Omental fat pad (tissue), 4 donors: ENCODE measurements at places on chromosomes 3 and 15. TPM values are rescaled to one million over a fixed set of nuclear protein-coding genes. Genes with fewer than 3 reads are reported as not detected.

GRCh38 chr3:64417816-64418215, 192.6 kb upstream of the PRICKLE2 start:
- DNase-seq: no peak

The STT3B gene
- total RNA-seq: 101 TPM

The CASR gene
- total RNA-seq: not detected

DNA sequence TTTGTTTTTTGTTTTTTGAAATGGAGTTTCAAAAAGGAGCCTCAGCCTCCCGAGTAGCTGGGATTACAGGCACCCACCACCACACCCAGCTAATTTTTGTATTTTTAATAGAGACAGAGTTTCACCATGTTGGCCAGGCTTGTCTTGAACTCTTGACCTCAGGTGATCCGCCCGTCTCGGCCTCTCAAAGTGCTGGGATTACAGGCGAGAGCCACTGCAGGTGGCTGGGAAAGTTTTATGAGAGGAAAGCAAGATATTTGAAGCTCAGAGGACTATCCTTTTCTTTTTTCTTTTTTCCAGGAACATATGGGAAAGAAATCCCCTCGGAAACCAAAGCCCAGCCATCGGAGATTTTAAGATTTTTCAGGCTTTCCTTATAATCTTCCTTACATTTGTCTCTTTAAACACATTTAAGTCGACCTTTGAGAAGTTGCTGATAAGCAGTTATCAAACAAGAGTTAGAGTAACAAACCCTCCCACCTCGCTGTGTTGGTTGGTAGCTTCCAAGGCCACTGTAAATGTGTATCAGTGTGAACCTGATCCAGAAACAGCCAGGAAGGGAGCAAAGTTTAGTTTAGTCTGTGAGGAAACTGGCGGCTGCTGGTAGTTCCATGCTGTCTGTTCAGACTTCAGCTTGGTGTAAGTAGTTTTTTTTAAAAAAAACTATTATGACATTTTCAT, 34.5 kb upstream of the MAP3K13 start:
- DNase-seq: no peak

- no peak for DNase-seq
Measured at GRCh38 chr3:4906107-4906621, 73.1 kb upstream of the BHLHE40 start.

DNA sequence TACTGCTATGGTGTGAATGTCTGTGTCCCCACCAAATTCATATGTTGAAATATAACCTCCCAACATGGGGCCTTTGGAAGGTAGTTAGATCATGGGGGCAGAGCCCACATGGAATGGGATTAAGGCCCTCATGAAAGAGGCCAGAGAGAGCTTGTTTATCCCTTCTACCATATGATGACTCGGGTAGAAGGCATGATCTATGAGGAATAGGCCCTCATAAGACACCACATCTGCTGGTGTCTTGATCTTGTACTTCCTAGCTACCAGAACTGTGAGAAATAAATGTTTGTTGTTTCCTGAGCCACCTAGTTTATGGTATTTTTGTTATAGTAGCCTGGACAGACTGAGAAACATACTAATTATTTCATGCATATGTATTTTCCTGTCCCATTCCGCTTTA, 51.9 kb downstream of the WWTR1 start:
- DNase-seq: no peak

The PTH1R gene
- total RNA-seq: 32.3 TPM

The DCP1A gene
- 30.4 TPM for total RNA-seq

DNA sequence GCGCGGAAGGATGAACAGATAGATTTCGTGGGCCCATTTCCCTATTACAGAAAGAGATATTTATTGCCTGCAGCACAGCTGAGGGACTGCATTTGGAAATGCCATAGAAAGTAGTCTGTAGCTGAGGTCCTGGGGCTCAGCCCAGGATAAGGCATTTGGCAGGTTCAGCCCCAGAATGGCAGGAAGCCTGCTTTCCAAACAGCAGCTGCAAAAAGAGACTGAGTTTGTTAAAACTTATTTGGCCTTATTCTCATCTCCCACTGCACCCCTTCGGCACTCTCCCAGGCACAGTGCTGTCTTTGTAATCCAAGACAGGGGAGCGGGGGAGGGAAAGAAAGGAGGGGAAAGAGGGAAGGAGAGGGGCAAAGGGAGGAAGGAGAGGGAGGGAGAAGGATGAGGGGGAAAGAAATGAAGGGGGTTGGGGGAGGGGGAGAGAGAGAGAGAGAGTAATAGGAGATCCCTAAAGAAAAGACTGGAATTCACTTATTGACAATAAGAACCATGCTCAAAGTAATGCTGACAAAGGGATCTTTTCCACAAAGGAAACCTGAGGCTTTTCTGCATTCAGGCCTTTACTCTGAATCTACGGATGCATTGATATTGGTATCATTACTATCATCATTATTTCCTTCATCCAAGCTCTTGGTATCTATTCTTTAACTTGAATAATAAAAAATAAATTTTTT, 94.0 kb upstream of the LRRN1 start:
- DNase-seq: no peak

The GP9 gene
- not detected for total RNA-seq

The CHRNA3 gene
- total RNA-seq: 1.3 TPM

The PPP1R14D gene
- total RNA-seq: not detected

- DNase-seq: no peak
Measured at GRCh38 chr15:80559320-80559693, 135.8 kb upstream of the ABHD17C start.

- no peak for DNase-seq
Measured at GRCh38 chr3:136728473-136728872, 23.7 kb downstream of the STAG1 start.

DNA sequence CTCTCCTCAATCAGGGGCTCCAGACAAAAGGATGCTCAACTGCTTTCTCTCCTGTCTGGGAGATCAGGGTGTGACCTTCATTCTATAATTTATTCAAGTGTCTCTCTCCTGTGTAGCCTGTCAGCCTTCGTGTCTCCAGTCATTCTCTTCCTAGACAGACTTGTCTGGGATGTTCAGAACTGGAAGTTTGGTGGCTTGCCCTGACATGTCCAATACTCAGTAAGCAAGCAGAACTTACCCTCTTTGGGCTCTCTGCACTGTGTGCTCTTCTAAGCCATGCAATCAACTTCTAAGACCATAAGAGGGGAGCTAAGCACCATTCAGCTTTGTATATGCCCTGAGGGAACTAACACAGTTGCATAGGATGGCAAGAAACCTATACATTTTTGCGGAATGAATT, 14.1 kb downstream of the ACKR2 start:
- DNase-seq: no peak

The NDUFB5 gene
- total RNA-seq: 104 TPM

DNA sequence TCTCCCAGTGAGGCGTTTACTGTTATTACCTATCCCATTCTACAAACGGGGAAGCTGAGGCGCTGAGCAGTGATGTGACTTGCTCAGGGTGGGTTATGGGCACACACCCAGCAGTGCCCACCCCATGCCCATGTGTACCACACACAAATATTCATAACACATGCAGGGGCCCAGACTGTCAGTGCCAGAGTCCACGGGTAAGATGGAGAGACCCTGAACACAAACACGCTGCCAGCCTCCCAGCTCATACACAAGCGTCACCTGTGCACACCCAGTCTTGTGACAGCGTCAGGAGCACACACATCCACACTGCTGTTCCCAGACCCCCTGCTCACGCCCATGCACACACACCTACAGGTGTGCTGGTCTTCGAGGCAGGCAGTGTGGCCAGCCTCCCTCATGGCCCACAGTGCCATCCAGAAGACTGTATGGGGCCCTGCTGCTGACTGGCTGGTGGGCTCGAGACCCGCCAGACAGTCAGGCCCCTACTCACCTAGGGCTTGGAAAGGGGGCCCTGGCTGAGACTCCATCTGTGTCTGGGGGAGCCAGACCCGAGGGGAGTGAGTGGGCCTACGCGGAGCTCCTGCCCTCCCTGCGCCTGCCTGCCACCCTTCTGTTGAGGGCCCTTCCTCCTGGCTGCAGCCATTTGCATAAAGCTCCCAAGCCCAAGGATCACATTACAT, 39.4 kb downstream of the DNAJB8 start:
- DNase-seq: no peak

The KNL1 gene
- total RNA-seq: 0.95 TPM

DNA sequence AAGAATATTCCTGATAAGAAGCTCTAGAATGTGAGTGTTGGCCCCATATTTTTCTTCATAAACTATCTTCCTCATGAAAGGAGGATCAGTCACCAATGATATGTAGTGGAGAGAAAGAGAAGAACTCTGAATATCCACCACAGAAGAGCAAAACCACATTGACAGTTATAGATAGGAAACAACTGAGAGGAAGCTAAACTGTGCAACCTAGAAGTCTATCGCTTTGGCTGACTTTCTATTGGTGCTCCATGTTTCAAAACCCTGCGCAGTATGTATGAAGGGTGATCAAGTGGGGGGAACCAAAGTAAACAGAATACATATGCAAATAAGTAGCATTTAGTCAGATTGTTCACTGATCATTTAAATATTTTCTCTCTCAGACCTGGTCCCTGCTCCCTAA, 41.0 kb upstream of the ZNF280D start:
- no peak for DNase-seq
